ENCODE measurements at places on chromosomes 2 and 18.
A peak's percentile ranks its signal among the peaks of the same experiment; 100 is the strongest.

GRCh38 chr2:184472481-184472880 is 125.8 kb upstream of the ZNF804A start:
- no peak for DNase-seq

DNA sequence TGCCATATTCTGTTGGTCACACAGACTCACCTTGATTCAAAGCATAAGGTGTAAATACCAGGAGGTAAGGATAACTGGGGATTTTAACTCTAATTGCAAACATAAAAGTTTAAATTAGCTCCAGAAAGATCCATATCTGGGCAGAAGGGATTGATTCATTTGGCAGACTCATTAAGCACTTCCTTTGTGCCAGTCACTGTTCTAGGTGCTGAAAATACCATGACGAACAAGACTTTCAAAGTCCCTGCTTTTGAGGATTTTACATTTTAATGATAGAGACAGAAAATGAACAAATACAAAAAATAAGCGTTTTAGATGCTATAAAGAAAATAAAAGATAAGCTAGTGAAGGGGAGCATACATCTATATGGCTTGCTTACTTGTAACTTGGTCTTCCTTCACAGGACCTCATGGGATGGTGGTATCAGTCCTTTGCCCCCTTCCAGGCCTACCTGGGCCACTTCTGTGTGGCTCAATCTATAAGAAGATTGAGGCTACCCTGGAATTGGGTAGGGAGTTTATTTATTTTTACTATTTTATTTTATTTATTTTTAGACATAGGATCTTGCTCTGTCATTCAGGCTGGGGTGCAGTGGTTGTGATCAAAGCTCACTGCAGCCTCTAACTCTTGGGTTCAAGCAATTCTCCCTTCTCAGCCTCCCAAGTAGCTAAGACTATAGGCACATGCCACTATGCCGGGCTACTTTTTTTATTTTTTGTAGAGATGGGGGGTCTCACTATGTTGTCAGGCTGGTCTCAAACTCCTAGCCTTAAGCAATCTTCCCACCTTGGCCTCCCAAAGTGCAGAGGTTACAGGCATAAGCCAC is 212.8 kb downstream of the MYCN start:
- DNase-seq, result no peak

DNA sequence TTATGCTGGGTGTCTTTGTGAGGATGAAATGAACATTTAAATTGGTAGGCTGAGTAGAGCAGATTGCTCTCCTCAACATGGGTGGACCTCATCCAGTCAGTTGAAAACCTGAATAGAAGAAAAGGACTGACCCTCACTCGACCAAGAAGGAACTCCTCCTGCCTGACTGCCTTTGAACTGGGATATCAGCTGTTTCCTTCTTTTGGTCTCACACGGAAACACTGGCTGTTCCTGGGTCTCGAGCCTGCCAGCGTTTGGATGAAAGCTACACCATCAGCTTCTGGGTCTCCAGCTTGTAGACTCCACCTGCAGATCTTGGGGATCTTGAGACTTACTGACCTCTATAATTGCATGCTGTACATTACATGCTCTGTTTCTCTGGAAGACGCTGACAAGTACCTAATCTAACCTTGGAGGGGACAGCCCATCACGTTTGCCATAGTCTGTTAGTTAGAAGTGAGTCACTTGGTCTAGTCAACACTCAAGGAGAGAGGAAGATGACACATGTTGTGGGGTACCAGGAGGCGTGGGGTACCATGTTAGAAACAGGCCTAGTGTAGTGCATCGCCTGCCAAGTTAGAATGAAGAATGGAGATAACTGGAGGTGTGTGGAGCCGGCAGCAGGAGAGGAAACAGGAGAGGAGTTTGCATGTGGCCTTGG is 267.0 kb downstream of the MREG start:
- DNase-seq, result no peak

GRCh38 chr2:34604164-34604563 is 1005.1 kb upstream of the FAM98A start:
- DNase-seq, result no peak

DNA sequence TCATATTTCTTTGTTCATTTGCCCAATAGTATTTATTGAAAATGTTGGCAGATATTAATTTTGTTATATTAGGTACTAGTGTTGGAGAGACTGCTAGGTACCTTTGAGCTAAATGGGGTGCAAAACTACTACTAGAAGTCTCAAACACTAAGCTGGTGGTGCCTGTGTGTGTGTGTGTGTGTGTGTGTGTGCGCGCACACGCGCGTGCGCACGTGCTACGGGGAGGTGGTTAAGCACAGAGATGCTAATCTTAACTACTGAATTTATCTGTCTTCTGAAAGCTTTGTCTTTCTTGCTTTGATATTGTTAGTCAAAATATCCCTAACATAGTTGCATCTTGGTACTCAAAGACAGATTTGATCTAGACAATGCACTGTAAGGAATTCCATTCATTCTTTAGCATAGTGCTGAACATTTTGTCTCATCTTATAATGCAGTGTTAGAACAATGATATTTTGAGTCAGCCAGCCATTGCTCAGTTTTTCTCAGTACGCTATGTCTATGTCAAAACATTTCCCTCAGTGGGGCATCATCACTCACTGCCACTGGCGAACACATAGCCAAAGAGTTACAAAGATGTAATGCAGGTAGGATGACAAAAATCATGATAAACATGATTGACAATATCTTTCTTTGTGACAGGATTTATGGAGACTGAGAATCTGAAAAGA is 396.0 kb upstream of the RGPD4 start:
- DNase-seq, result no peak

- DNase-seq, result no peak
Measured at GRCh38 chr18:32612651-32613050, 142.0 kb upstream of the GAREM1 start.

DNA sequence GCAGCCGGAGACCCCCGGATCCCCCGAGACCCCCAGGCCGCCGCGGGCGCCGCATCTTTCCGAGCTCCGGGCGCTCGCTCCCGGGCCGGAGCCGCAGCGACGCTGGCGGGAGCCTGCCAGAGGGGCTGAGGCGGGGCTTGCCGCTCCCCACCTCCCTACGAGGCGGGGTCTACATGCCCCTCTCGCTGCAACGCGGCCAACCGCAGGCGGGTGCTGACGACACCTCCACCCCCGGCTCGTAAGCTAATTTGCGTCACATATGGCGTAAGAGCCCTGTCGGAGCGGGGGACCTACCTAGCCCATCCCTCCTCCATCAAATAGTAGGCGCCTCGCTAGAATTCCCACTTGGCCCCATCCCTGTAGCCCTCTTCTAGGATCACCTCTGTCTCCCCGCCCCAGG is at the start of gene PTPRN:
Gene PTPRN, minus strand, starts transcription at position 124 of the 400 bp plus-strand sequence. Its CDS starts 69 bp downstream, at position 55.
- DNase-seq, result no peak

GRCh38 chr2:88554189-88554588 is 73.1 kb downstream of the EIF2AK3 start:
- DNase-seq, result no peak

GRCh38 chr18:45015788-45016128 is 335.1 kb downstream of the SETBP1 start:
- DNase-seq, result no peak

DNA sequence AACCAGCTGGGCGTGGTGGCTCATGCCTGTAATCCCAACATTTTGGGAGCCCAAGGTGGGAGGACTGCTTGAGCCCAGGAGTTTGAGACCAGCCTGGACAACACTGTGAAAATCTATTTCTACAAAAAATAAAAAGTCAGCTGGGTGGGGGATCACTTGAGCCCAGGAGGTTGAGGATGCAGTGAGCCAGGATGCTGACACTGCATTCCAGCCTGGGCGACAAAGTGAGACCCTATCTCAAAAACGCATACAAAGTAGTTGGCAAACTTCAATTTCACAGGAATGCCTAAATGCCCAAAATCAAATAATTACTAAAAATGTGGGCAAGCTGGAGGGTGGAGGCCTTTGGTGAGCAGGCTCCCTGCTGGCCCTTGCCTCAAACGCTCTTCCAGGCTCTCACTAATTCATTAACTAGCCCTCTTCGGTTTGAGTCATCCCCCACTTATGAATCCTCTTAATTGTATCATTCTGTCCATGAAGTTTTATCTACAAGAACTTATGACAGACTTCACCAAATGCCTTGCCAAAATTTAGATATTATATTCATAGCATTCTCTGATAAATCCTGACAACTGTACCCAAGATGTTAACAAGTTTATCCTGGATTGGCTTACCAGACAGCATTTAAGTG is 68.7 kb upstream of the ZFP36L2 start:
- DNase-seq, result no peak

GRCh38 chr2:10242451-10242850 is 60.3 kb upstream of the HPCAL1 start:
- DNase-seq, result no peak

DNA sequence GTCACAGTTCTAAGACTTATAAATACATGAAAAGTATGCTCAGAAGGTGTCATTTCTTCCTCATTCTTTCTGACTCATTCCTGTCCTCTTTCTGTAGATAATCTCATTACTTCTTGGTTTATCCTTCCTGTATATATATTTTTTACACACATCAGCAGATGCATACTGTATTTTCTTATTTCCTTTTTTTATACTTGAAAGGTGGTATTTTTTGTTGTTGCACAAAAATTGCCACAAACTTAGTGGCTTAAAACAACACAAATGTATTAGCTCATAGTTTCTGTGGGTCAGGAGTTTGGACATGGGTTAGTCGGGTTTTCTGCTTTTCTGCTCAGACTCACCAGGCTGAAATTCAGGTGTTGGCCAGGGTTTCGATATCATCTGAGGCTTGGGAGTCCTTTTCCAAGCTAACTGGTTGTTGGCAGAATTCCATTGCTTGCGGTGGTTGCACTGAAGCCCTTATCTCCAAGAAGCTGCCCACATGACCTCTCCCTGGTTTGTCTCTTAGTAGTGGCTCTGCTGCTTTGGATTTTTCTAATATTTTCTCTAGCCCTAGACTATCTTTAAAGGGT is 162.6 kb downstream of the FMNL2 start:
- no peak for DNase-seq

GRCh38 chr2:188303363-188304031 is 11.8 kb downstream of the GULP1 start:
- DNase-seq, result peak; percentile 65

- DNase-seq, result no peak
Measured at GRCh38 chr2:109098251-109098920, 30.6 kb upstream of the SH3RF3 start.

- DNase-seq, result no peak
Measured at GRCh38 chr18:49098386-49098785, 147.6 kb upstream of the SMAD7 start.
